ENCODE measurements at places on chromosomes 7 and 10. TPM values are rescaled to one million over a fixed set of nuclear protein-coding genes. Genes with fewer than 3 reads are reported as not detected.

SPDYE2 gene
- total RNA-seq = not detected

DNA sequence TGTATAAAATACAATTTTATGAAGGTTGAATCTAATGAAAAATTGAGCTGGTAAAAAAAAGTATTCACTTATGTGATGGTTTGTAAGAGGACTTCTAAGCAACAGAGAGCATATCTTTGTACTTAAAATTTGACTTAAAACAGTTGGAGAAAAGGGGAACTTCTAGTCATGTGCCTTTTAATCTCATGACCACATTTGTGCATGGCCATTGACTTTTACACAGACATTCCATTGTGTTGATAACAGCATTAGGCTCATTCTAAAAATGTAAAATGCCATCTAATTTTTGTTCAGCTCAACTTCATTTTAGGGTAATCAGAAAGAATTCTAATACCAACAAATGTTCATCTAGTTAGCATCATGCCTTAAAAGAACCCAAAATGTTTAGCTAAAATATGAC is 119.9 kb downstream of the HPSE2 start:
- no peak for DNase-seq

DNA sequence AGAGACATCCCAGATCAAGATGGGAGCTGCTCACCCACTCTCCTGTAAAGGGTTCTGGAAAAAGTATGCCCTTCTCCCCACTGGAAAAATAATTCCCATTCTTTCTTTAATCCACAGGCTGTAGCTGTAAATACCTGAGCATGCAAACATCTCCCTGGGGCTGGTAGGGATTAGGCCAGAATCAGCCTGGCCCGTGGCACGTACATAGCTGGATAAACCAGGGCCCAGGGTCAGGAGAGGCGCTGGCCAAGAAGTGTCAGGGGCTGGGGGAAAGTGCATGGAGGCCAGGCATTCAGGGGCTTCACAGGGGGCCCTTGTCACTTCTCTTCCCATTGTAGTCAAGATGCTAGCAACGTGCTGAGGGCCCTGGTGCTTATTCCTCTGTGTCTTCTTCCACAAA is 30.7 kb upstream of the AQP1 start:
- no peak for DNase-seq

GRCh38 chr7:117480978-117481377 is 1.2 kb downstream of the CFTR start:
- DNase-seq = no peak

DNA sequence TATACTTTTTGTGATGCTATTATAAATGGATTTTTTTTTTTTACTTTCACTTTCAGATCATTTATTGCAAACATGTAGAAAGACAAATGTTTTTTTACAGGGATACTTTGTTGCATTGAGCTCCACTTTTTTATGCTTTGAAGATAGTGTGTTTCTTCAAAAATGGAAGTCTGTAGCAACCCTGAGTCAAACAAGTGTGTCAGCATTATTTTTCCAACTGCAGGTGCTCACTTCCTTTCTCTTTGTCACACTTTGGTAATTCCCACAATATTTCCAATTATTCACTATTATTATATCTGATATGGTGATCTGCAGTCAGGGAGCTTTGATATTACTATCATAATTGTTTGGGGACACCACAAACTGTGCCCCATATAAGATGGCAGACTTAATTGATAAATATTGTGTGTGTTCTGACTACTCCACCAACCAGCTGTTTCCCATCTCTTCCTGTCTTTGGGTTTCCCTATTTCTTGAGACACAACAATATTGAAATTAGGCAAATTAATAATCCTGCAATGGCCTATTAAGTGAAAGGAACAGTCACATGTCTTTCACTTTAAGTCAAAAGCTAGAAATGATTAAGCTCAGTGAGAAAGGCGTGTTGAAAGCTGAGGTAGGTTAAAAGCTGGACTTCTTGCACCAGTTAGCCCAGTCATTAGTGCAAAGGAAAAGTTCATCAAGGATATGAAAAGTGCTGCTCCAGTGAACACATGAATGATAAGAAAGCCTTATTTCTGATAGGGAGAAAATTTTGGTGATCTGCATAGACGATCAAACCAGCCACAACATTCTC is 231.3 kb upstream of the SH2B2 start:
- DNase-seq = no peak
